ENCODE measurements at places on chromosomes 7 and 10.

GRCh38 chr10:72595436-72595835, 30.4 kb downstream of the MICU1 start:
- DNase-seq: no peak

DNA sequence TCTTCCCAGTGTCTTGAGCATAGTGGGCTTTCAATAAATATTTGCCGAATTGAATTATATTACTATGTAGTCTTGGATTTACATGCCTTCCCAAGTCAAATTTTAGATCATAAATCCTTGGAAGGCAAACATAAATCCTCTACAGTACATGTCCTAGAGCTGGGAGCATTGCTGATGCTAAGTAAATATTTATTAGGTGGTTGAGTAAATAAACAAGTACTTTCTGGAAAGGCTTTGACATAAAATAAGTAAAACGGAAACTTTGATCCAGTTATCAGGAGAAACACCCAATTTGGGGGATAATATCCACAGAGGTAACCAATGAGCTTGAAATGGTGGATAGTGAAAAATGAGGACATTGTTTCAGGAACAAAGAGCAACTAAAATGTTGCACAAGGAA, 162.8 kb upstream of the SVIL start:
- DNase-seq: no peak

GRCh38 chr7:98251231-98251600, 816 bp downstream of the TECPR1 start:
- DNase-seq: no peak

DNA sequence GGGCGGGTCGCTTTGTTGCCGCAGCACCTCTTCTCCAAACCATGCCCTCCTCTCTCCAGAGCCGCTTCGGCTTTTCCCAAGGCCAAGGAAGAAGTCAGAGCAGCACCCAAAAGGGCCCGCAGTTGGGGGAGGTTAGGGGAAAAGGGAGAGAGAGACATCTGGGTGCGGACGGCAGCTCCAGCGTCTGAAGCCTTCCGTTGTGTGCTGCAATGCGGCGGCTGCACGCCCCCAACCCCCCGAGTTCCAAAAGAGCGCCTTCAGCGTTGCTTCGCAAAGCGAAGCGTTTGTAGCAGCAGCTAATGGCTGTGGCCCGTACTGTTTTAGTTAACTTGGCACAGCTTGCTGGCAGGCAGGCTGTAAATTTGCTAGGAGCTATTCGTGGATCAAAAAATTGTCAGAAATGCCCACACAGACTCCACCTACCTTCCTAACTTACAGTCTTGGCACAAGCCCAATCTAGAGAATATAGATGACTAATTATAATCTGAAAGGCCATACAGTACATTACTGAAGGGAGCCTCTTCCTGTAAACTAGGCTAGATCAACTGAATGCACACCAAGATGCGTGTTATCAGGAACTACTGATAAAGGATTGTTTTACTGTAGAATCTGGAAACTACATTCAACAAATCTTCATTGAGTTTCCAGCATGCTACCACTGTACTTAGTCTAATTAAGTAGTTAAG, 1.1 kb upstream of the KBTBD2 start:
- DNase-seq: peak; percentile 57

DNA sequence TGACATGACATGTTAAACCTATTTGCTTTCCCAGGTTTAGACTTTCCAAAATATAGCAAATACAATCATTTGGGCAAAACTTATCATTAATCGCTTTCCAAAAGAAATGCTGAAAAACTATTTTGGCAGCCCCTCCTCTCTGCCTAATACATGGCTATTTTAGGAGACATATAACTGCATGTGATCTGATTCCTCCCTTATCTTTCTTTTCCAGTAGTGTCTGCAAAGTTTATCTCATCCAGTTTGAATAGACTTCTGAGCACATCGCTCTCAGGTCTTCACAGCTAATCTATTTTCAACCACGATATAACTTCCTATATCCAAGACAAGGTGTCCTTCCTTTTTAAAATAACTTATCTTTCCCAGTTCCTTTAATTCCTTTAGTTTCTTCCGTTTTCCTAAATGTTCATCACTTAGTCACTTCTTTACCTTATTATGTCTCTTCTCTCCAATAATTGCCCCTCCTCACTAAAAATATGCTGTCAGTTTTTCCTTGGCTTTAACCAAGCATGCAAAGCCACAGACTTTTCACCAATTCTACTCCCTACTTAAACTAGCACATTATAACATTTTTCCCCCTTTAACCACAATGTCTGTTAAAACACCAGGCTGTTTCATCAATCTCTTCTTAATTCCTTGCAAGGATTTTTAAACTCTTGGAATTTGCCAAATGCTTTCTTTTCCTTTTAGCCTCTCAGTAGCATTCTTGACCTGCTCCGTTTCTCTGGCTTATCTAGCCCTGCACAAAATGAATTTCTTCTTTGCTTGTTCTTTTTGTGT, 24.4 kb downstream of the GNG11 start:
- no peak for DNase-seq

DNA sequence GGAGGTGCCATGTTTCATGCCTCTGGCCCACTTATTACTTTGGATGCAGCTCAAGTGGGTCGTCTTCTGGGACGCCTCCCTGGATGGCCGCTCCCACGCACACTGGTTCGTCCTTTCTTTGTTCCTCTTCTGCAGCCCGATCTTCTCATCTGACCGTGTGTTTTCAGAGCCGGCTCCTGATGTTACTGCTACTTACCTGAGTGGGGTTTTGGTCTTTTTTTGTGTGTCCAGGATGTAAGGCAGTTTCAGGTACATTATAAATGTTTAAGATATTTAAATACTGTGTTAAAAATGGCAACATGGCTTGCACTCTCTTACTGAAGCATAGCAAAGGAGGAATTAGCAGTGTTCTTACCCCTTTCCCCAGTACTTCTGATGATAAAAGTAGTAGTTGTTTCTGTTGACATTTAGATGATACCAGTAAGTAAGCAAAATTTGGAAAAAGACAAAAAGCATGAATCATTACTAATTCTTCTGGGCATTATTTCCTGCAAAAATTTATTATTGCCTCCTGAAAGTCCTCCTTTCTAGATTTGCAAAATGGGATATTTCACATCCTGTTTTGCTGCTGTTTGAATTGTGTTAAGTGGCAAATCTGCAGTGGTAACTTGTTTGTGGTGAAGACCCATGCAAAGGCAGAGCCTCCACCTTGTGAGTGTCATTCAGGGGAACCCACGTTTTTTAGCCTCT, 59.4 kb downstream of the SHH start:
- DNase-seq: no peak

GRCh38 chr10:113555245-113555644, 2.4 kb downstream of the HABP2 start:
- no peak for DNase-seq

DNA sequence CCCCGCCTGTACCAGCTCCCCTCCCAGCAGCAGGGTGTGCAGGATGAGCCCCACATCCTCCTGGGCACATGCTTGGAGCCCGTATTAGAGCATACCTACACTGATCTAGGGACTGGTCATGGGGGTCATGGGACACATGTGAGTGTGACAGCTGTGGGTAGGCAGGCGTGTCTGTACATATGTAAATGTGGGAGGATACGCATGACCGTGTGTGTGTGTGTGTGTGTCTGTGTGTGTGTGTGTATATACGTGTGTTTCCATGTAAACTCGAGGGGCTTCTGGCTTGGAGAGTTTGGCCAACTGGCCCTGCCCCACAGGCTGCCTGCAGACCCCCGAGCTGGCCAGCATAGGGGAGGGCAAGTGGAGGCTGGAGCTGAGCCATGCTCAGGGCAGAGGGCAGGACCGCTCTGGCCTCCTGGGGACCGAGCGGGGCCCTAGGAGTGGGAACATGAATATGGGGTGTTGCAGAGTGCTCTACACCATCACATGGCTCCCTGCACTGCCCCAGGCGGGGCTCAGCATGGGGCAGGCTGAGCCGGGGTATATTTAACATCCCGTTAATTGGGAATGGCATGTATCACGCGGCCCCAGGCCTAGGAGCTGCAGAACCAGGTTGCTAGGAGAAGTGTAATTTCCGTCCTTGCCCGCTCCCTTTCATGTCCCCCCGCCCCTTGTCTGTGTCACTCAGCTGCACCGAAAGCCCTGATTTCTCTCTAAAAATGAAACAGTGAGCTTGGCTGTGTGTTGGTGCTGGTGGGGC, 152.7 kb upstream of the PCBD1 start:
- DNase-seq: no peak

- no peak for DNase-seq
Measured at GRCh38 chr10:58544135-58544534, 31.5 kb downstream of the BICC1 start.

GRCh38 chr7:68691261-68692216, 906.7 kb upstream of the AUTS2 start:
- no peak for DNase-seq

GRCh38 chr7:16581286-16581685, 54.7 kb downstream of the LRRC72 start:
- DNase-seq: no peak

DNA sequence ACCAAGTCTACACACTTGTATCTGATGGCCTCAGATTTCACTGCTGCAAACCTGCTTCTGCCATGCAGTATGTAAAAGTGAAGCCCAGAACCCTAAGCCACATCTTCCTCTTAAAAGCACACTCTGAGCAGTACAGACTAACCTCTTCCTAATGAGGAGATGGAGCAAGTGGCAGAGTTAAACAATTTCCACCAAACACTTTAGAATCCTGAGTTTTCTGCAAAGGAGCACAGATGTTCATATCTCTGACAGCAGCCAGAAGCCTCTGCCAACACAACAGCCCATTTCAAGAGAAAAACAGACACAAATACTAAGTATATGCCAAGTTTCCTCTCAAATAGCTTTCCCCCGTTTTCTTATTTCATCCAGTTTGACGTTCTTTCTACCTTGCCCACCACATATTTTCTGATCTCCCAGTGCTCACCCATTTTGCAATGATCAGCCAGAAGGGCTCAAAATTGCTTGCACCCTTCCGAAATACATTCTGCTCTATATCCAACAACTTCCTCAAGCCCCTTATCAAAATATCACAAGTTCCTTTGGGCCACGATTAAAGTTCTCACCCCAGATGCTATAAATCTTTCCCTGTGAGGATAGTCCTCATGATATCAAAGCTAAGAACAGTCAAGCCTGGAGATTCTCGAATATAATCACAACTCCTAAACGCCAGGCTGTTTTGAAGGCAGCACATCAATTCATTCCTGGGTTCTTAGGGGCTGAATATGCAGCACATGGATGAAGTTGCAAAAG, 27.5 kb downstream of the ELMO1 start:
- no peak for DNase-seq

- peak; percentile 2 for DNase-seq
Measured at GRCh38 chr10:69004821-69005220, 16.2 kb downstream of the KIFBP start.

DNA sequence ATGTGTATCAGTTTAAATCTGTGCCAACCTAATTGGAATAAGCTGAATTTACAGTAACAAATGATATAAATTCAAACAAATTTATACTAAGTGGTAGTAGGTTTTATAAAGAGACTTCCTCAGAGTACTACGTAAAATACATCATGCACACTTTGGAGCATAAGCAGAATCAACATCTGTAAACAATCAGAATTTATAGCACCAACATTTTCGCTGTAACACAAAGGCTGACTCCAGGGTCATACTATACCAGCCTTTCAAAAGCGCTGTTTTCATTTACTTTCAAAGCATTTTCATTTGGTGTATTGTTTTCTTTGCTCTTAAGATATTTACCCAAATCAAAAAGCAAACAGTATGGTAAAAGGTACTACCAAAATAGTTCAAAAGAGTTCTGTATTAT, 29.3 kb upstream of the TMEM168 start:
- no peak for DNase-seq

- no peak for DNase-seq
Measured at GRCh38 chr10:92845921-92846320, 2.4 kb upstream of the EXOC6 start.

GRCh38 chr10:78763651-78764395, 304.9 kb upstream of the ZMIZ1 start:
- DNase-seq: no peak

GRCh38 chr10:108352771-108353170, 1188.3 kb upstream of the SORCS1 start:
- no peak for DNase-seq

DNA sequence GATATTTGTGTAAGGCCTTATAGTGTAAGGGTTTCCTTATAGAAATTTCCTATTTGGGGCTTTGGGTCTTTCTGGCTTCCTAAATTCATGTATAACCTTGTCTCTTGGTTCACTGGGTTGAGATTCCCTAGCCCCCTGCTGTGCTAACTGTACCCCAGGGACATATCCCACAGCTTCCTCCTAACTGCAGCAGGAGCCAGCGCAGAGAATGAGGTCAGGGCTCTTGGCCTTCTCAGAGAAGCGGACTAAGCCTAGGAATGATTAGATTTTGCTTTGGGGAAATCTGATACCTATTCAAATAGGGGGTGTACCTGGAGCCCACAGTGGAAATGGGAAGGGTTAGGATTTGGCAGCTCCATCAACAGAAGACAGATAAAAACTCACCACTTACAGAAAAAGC, 138.1 kb upstream of the EFCAB10 start:
- no peak for DNase-seq

GRCh38 chr7:132618956-132619305, 42.7 kb upstream of the PLXNA4 start:
- DNase-seq: no peak

GRCh38 chr10:27312854-27313253, 72.3 kb upstream of the ACBD5 start:
- no peak for DNase-seq

DNA sequence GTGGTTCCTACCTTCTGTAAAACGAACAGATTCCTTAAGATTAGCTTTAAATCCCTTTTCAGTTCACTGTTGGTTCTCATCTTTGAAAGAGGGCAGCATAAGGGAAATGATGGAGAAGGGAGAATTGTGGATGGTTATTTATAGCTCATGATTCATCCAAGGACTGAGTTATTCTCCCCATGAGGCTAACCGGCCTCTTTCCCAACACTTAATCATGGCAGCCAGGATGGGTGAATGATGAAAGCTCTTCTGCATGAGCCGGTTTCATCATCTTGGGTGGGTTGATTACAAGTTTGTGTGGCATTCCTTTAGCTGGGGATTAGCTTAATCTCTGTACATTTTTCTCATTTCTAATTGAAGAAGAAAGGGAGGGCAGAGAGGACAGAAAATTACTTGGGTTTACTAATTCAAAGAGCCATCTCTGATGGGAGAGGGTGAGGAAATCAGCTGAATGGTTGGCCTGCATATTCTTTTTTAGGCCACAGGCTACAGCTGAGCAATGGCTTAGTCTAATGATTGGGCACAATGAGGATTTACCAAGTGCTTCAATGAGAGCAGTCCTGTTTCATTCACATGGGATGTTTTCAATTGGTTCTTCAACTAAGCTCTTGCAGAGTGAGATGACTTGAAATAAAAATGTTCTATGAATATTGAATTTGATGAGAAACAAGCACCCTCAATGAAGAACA, 250.0 kb downstream of the BMPER start:
- no peak for DNase-seq
